ENCODE measurements at places on chromosomes 11 and 22.

GRCh38 chr11:1830322-1831223, 4.2 kb upstream of the SYT8 start:
- DNase-seq, result no peak

- no peak for DNase-seq
Measured at GRCh38 chr22:35638001-35638400, 10.2 kb upstream of the APOL6 start.

GRCh38 chr11:86119906-86120305, 51.0 kb upstream of the PICALM start:
- no peak for DNase-seq

DNA sequence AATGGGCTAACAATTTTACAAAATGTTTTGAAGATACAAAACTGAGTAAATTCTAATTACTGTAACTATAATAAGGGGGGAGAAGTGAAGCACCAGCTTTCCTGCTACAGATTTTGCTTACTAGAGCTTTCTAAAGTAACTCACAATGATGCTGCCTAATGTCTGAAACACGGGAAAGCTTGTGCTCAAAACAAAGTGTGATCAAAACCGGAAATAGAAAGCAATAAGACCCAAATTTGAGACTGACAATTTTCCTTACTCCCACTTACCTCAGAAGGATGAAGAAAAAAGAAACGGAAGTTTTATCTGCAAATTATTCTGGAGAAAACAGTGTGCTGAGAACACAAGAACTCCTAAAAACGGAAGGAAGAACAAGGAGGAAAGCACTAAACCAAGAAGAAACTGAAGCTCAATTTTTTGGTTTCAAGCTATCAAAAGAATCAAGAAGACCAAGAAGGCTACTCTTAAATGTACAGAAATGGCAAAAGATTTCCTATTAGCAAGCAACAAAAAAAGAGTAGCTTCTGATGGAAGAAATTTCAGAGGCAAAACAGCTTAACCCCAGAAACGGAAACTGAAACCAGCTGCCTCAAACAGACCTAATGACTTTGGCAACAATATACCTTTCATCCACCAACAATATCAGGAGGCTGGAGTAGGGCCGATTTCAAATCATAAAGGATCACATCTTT, 33.4 kb downstream of the AMBRA1 start:
- peak; percentile 19 for DNase-seq

DNA sequence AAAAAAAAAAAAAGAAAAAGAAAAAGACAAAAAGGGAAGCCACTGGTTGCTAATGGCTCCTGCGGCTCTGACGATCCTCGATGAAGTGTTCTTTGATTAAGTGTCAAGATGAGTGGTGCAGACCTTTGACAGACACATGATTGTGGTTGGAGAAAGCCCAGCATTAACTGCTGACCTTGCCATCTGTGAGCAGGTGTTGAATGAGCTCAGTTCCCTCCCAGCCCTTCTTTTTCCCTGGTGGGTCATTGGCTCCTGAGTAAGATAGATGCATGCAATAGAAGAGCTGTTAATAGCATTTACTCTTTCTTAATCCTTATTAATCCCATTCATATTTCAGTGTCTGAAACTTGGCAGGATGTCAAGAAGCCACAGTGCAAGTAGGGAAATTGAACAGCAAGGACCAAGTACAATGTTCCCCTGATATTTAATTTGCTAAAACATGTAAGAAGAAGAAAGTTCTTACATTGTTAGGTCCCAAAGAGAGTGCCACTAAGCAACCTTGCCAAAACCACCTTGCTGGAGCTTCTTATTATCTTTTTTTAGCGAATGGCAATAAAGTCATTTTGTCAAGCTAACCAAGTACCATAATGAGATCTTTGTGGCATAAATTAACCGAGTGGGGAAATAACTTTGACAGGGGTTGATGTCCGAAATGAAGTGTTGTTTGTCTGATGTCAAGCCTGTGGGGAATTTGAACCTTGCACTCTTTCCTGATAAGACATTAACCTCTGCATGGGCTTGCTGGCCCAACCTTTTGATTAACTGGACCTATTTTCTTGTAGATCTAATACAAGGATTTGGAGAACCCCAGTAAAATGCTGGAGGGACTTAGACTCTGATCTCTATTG, 113.7 kb downstream of the PTPRJ start:
- DNase-seq, result no peak

DNA sequence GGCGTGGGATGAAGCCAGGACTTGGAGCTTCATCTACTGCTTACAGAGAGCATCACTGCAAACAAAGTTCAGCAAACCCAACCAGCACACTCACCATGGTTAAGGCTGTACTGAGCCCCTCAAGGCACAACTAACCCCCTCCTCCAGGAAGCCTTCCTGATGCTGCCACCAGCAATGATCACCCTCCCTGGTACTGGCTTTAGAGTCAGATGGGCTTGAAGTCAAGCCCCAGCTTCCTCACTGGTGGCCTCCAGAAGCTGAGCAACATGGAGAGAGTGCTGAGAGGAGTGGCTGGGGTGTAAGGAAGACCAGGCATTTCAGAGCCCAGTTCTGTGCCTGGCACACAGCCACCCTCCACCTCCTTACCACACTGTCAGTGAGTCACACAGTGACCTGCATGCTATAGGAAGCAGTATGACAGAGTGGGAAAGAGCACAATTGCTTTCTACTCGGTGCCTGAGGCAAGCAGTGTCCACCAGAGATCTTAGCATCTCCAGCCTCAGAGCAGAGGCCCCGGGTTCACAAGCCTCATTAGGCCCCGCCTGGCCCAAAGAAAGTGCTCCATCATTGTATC, 24.7 kb upstream of the BAIAP2L2 start:
- no peak for DNase-seq

Measured in thymus (tissue), 14 donors.